ENCODE measurements at places on chromosomes 5 and 9.

DNA sequence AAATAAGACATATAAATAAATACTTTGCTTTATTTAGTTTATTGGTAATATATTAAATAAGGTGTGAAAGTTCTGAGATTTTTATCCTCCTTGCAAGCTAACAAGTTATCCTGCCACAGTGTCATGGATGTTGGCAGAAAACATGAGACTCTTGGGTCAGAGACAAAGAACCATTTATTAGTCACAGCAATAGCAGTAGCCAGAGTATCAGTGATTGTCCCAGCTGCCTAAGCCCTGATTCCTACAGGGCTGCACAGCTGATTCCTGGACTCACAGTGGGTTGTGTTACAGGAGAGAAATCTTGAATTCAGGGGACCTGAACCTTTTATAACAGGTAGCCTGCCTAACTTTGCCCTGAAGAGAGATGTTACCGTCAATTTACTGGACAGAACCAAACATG is 304.5 kb upstream of the ZNF608 start:
- no peak for DNase-seq

DNA sequence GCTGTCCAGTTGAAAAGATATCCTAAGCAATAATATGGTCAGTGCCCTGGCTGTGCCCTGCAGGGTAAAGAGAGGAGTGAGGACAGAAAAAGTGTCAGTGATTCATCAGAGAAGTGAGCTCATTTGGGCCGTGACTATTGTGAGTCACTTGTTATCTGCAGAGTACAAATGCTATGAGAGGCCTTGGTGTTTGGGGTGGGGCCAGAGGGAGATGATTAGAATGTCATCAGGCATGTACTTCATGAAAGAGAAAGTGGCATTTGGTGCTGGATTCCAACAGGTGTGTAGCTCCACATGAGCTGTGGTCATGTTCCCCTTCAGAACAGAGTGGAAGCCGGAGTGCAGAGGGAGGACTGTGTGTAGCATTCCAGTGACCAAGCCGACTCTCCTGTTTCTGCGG is 174.1 kb downstream of the KDM4C start:
- DNase-seq = no peak

DNA sequence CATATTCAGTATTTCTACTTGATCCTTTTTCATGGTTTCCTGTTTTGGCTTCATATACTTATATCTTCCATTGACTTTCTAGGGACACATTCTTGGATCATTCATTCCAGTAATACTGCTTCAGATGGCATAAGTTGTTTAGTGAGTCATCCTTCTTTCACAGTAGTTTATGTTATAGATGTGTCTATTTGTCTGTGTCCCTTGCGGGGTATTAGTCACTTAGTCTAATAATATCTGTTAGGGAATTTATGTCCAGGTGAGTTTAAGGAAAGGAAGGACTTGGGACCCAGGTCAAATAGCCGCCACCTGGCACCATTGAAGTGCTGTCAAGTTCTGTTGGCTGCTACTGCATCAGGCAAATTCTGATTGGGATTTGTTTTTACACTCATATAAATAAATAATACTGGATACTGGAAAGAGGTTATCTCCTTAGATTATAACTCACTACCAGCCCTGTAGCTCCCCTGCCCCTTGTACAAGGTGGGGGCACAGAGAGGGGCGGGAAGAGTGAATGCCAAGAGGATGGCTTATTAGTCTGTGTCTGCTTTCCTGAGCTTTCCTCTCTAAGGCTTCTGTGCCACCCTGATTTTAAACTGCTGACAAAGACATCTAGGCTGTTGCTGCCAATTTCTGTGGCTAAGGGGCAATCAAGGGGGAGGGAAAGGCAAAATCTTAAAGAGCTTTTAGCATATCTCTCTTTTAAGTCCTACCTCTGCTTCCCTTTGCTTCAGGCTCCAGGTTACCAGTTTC is 64.9 kb downstream of the CDC42SE2 start:
- no peak for DNase-seq

DNA sequence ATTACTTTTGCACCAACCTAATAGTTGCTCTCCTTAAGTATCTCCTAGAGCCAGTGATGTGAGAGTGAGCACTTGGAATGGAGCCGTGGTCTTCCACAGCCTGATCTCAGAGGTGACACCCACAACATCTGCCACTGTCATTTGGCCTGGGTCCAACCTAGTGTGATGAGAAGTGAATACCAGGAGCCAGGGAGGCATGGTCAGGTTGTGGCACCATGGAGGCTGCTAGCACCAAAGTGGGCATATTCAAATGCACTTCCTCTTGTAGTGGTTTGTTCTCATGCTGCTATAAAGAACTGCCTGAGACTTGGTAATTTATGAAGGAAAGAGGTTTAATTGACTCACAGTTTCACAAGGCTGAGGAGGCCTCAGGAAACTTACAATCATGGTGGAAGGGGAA is 22.6 kb upstream of the CEP72 start:
- DNase-seq = no peak

DNA sequence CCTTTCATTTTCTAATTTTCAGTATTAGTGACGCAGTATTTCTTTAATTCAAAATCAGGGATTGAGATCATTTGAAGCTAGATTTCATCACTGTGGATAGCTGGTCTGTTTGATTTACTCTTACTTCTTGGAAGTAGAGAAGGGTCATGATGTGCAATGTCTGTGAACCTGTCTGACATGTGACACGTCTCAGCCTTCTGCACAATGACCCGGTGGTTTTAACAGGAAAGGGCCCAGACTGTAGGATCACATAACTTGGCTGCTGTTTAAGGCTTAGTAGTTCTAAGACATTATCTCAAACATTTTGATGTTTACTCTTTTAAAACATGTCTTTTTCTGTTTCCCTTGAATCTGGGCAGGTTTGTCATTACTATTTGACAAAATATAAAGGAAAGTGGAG is 823.3 kb upstream of the NUDT12 start:
- DNase-seq = no peak

GRCh38 chr5:78293851-78294247 is 649 bp downstream of the AP3B1 start:
- DNase-seq = no peak

DNA sequence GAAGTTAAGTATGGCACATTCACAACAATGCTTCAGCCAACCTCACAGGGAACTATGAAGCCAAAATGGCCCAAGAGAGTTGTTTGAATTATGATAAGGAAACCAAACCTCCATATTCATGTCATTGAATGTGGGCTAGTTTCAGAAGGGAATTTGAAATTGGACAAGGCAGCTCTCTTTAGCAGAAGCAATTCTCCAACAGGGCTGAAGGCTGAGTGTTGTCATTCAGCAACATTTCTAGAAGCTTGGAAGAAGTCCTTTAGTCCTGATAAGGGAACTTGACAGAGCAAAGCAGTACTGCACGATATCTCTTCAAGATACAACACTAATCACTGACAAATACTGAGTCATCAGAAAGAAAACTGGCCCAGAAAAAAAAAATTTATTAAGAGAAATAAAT is 115.4 kb downstream of the SLC25A46 start:
- no peak for DNase-seq

GRCh38 chr9:13971415-13971814 is 342.5 kb downstream of the NFIB start:
- DNase-seq = no peak

GRCh38 chr9:4328723-4329122 is 28.9 kb upstream of the GLIS3 start:
- no peak for DNase-seq

GRCh38 chr9:15298362-15298761 is 8.7 kb downstream of the TTC39B start:
- DNase-seq = no peak

- no peak for DNase-seq
Observed at GRCh38 chr5:139903450-139903794, 107.8 kb downstream of the PSD2 start.

DNA sequence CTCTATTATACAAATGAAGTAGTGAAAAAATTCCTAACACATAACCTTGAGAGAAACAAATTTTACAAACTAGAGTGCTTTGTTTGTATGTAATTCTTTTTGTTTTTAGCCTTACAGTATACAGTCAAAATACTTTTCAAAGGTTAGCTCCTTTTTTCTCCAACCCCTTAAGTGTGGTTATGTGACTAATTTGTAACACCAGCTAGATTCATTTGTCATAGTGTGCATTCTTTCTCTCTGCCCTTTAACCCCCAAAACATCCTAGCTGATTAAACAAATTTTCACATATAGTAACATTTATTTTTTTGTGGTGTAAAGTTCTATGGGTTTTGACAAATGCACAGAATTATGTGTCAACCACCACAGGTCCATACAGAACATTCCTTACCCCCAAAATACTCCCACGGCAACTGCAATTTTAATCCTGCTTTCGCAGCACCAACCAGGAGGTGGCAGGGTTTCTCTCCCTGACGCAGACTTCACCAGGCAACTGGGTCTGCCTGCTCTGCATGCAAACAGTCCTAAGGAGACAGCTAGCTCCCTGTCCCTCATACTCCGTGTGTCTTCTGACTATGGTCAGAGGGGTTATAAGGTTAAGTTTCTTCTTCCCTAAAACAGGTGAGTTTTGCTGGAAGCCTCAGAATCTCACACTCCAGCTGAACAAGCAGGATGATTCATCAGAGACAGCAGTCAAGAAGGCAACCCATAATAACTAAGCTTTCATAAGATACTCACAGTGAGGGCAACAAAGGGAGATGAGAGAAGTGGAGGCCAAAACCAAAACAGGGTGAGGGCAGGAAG is 44.5 kb upstream of the NR5A1 start:
- DNase-seq = peak; percentile 9

- DNase-seq = no peak
Observed at GRCh38 chr9:5499889-5500398, 10.4 kb upstream of the PDCD1LG2 start.

DNA sequence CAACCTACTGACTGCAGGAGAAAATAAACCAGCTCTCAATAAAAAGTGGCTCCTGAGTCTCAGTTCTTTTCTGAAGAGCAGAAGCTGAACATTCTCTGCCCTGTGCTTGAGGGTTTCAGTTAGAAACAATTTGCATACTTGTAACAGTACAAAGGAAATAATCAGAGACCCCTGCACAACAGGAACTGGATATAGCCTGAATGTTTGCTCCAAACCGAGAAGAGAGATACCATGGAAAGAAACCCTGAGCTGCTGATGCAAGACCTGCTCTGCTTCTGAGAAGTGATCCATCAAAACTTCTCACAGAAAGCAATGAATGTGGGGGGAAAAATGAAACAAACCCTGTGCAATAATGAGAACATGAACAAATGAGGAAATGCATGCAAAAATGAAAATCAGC is 592.9 kb downstream of the SEMA5A start:
- no peak for DNase-seq

DNA sequence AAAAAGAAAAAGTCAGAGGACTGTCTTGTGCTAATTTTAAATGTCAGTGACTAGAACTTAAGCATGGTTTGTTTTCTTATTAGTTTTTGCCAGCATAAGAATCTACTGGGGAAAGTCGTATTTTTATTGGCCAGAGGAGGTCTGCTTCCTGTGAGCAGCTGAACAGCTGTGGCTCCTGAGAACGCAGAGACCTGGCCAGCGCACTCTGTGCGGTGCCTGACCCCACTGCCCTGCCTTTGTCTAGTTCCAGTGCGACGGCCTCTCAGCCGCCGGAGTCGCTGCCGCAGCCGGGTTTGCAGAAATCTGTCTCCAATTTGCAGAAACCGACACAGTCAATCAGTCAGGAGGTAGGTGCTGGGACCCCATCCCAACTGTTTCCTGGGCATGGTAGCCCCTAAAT is 42.5 kb downstream of the PRRC2B start:
- no peak for DNase-seq

DNA sequence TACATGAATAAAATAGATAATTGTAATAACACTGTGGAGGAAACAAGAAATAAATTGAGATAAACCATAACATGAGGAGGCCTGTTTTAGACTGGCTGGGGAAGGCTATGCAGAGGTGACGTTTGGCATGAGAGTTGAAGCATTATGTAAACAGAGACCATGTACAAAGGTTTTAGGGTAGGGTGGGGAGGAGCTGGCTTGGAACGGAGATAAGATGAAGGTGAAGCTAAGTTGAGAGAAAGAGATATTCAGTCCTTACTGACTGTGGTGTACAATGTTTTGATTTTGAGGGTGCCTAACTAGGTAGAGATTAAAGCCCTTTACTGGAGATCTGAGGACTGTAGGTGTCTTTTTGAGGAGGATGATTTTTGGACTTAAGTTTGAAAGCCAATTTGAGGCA is 17.8 kb downstream of the MAN2A1 start:
- no peak for DNase-seq

DNA sequence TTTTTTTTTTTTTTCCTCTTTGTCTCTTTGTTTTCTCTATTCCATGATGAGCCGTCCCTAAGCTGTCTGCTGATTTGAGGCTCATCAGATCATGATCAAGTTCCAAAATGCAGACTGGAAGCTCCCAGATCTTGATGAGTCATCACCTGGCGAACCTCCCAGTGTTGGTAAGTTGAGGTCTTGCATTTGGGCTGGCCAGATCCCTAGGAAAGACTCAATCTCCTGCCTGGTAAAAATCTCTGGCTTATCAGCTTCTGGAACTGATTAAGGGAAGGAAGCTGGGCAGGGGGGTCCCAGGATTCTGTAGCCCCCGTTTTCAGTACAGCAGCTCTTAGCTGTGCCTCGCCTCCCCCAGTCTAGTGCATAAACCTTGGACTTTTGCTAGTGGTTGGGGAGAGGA is 69.0 kb downstream of the TSPAN17 start:
- no peak for DNase-seq

GRCh38 chr9:131704141-131704983 is 35.5 kb downstream of the RAPGEF1 start:
- DNase-seq = no peak

- no peak for DNase-seq
Observed at GRCh38 chr5:159290741-159291140, 27.7 kb downstream of the UBLCP1 start.

DNA sequence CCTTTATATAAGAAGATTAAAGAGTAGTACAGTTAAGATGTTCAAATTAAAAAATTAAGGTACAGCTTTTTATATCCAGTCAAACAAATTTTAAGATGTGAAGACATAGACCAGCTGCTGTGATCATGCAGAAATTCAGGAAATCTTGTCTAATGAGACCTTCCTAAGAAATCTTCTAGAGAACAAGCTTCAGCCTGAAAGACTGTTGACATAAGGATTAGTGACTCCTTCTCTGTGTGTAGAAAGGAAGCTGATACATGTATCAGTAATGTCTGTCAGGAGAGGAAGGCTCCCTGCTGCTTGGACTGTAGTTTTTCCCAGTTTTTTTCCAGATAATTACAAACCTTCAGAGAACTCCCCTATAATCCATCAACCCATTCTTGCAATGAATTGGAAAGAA is 75.8 kb upstream of the PCSK5 start:
- DNase-seq = no peak

- DNase-seq = no peak
Observed at GRCh38 chr5:157820593-157821252, 38.2 kb downstream of the CLINT1 start.

- no peak for DNase-seq
Observed at GRCh38 chr5:34487159-34487879, 168.8 kb upstream of the RAI14 start.

DNA sequence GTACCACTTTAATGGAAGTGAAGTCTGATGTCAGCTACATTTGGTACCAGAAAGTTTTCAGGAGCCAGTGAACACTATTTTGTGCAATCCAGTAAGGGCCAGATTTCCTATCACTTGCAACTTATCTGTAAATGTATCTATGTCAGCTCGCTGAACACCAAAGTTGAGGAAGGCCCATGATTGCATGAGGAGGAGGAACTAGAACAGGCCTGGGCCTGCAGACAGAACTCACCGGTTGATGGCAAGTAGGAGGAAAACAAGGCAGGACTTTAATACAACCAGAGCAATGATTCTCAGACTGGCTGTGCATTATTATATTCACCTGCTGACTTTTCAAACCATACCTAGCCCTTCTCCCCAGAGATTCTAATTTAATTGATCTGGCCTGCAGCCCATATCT is 540.2 kb downstream of the CETN3 start:
- no peak for DNase-seq
